LHCN-M2 (cell line): ENCODE measurements at places on chromosomes 6 and 20. TPM values are rescaled to one million over a fixed set of nuclear protein-coding genes. Genes with fewer than 3 reads are reported as not detected.

Gene RPN2
- 260 and 273 TPM in 2 replicates for total RNA-seq

Gene SEMG1
- total RNA-seq: not detected in 2 replicates

Gene CALHM4
- total RNA-seq: 0.26 and 1.3 TPM in 2 replicates

Gene ADGRF4
- total RNA-seq: under 0.01 and 0.13 TPM in 2 replicates

Gene CRISP2
- not detected in 2 replicates for total RNA-seq

Gene SYCP2L
- 0.06 TPM in 1 of 2 replicates, not detected in the other for total RNA-seq

Gene SIRPB2
- total RNA-seq: not detected in 2 replicates

Gene GNAS-AS1
- 0.11 TPM in 1 of 2 replicates, not detected in the other for total RNA-seq

Gene SLC44A4
- 0.06 TPM in 1 of 2 replicates, not detected in the other for total RNA-seq

Gene MOXD1
- 22.6 and 27.6 TPM in 2 replicates for total RNA-seq

- DNase-seq: no peak
Measured at GRCh38 chr6:162438980-162439379, 288.6 kb downstream of the PRKN start.

- DNase-seq: no peak
Measured at GRCh38 chr6:81900616-81901015, 148.1 kb upstream of the TENT5A start.

GRCh38 chr6:125974214-125974866 lies 12.0 kb upstream of the TRMT11 start:
- DNase-seq: peak; percentile 63

DNA sequence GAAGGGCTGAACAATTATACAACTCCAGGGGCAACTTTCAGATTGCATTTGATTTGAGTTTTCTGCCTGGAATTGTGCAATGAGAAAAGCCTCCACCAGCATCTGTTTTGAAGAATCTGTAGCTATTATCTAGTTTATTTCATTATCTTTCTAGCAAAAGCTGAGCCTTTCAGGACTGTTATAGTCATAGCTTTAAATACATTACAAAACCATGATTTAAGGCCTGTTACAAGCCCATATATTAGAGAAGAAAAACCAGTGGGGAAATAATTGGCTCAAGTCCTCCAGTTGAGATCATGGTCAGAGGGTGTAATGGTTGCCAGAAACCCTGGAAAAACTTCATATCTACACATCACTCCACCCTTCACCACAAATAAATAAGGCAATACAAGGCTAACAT lies 676.2 kb downstream of the HDGFL1 start:
- no peak for DNase-seq

DNA sequence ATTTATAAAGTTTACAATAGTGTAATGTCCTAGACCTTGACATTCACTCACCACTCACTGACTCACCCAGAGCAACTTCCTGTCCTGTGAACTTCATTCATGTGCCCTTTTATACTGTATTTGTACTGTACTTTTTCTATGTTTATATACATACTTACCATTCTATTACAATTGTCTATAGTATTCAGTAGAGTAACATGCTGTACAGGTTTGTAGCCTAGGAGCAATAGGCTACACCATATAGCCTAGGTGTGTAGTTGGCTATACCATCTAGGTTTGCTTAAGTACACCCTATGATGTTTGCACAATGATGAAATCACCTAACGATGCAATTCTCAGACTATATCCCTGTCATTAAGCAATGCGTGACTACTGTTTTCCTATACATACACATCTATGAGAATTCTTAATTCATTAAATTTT lies 17.5 kb downstream of the EDEM2 start:
- DNase-seq: no peak

DNA sequence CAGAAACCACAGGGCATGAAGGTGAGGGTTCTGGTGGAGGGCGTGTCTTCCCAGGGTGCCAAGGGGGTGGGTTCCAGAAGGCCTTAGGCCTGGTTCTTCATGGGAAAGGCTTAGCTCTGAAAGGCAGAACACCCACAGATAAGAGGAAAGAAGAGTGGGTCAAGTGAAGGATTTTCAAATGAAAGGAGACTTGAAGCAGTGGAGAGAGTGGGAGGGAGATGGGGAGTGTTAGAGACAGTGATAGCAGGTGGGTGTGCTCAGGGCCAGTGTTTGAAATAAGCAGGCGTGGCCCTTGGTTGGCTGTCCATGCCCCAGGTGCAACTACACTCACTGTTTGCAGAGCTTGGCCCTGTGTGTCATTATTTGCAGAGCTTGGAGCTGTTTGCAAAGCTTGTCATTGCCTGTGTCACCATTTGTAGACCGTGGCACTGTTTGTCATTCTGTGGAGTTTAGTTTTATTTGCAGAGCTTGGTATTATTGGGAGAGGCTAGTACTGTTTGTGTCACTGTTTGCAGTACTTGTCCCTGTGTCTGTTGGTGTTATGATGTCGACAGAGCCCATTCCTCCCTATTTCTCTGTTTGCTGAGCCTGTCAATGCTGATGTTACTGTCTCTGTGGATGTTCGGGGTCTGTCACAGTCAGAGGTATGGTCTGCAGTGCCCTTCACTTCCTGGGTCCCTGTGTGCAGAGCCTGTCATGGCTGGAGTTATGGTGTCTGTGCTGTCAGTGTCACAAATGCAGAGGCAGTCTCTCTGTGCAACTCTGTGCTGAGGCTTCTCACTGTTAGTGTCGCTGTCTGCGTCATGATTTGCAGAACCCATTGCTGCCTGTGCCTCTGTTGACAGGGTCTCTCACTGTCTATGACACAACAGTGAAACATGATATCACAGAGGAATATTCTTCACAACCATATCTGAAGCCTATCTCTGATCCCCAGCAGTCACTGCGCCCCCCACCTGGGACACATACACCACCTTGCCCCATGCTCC lies 127.7 kb upstream of the LRFN2 start:
- no peak for DNase-seq

- no peak for DNase-seq
Measured at GRCh38 chr6:10302566-10303235, 112.2 kb downstream of the TFAP2A start.

DNA sequence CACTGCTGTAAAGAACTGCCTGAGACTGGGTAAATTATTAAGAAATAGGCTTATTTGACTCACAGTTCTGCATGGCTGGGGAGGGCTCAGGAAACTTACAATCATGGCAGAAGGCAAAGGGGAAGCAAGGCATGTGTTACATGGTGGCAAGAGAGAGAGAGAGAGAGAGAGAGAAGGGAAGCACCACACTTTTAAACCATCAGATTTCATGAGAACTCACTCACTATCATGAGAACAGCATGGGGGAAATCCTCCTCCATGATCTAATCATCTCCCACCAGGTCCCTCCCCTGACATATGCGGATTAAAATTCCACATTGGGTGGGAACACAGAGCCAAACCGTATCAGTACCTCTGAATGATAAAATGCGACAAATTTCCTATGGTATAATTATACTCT lies 203.9 kb upstream of the MARCKS start:
- DNase-seq: no peak

DNA sequence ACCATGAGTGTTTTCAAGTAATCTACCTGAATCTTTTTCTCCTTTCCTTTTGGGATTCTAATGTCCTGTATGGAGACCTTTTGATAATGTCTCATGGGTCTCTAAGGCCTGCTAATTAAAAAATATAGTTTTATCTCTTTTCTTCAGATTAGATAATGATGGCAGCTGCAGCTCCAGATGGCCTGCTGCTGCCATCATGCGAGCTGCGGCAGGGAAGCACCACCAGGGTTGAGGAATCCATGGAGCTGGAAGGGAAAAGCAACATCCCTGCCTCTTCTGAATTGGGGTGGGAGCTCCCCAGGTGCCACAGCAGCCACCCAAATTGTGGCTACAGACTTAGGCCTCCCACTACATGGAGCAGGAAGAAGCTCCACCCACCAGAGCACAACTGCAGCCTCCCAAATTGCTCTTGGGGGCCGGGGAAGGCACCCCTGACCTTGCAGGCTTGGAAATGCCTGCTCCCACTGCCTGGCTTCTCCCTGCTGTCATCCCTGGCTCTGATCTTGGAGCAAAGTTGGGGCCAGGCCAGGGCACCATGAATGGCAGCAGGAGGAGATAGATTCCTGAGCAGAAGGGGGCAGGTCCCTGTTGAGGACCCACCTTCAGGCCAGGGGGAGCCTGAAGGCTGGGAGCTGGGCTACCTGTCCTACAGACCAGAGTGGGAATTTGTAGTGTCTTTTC lies 189.6 kb upstream of the MAN1A1 start:
- DNase-seq: no peak

GRCh38 chr6:37171970-37172812 lies 2.2 kb downstream of the PIM1 start:
- DNase-seq: peak; percentile 93

GRCh38 chr6:161401587-161402309 lies 127.9 kb upstream of the AGPAT4 start:
- no peak for DNase-seq

- peak; percentile 96 for DNase-seq
Measured at GRCh38 chr20:49230561-49231133, 11.4 kb downstream of the DDX27 start.

DNA sequence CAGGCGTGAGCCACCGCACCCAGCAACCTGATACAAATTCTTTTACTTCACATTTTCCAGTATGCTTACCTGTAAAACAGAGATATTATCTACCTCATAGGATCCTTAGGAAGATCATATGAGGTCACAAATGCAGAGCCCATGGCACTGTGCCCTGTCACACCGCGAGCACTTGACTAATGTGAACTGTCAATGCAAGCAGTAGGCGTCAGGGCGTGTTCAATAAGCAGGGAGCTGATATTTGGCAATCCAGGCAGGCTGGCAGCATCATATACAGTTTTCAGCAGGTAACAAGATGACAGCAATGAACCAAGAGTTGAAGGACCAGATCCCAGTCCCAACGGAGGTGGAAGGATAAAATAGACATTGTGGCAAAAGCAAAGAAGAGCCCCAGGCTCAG lies 14.6 kb upstream of the ARID1B start:
- no peak for DNase-seq

DNA sequence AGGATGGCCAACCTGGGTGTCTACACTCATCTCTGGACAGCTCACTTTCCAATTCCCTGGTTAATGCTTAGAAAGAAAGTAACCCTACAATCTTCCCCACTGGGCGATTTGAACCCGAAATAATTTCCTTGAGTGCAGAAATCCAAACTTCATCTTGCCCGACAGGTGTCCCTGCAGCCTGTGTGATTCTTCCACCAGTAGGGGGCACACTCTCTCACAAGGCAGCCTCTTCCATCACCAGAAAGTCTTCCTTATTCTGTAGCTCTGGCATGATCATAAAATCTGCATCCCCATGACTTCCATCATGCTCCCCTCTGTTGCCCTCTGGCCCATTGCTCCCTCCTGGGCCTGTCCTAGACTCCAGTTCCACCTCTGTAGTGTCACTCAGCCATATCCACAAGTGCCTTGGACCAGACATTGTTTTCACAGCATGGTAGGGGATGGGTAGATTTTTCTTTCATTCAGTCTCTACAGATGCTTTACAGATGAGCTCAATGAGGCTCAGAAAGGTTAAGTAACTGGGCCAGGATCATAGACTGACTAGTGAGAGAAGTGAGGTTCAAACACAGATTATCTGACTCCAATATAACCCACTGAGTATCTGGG lies 170.4 kb upstream of the SPTLC3 start:
- no peak for DNase-seq

DNA sequence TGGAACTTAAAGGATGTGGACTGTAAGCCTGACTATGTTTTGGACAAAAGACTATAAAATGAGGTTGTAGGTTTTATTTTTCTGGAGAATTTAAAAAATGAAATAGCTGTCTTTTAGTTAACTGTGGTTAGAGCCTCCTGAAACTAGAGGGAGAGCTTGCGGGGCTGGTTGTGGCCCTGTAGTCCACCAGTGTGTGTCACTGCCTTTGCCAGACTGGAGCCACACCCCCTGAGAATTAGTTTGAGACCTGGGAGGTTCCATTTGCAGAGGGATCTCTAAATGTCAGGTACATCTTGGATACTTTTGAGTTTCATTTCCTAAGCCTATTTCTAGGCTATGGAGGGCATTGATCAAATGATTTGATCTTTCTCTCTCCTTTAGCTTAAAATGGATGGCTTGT lies 20.8 kb downstream of the ZC2HC1B start:
- no peak for DNase-seq

DNA sequence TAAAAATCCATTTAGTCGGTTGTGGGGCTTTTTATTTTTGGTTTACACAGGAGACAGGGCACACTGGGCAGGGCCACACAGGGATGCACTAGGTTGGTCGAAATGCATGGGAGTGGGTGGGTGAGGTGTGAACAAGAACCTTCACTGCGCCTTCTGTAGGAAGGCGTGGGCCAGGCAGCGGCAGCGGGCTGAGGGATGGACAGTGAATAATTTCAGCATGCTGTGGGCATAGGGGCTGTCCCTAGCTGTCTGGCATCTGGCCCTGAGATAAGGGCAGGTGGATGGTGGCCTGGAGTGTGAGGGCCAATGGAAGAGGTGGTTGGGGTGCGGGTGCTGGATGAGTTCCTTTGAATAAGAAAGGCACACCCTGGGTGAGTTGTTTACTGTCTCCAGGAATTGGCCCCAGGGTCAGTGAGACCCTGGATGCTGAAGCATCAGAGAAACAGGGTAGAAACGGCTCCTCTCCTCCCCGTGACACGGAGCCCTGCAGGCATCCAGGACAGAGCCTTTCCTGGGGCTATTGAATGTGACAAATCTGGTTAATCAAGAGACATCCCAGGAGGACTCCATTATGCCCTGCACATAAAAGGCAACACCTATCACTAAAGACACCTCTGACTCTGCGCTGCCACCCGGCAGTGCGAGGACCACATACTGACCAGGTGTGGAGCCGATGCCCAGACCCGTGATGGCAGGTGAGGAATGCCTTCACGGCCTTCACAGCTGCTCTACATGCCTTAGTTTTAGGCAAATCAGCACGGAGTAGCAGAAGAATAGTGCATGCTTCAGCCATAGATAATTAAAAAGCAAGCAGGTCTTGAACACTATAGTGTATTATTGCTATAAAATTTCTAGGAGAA lies 123.0 kb upstream of the SNX9 start:
- no peak for DNase-seq

DNA sequence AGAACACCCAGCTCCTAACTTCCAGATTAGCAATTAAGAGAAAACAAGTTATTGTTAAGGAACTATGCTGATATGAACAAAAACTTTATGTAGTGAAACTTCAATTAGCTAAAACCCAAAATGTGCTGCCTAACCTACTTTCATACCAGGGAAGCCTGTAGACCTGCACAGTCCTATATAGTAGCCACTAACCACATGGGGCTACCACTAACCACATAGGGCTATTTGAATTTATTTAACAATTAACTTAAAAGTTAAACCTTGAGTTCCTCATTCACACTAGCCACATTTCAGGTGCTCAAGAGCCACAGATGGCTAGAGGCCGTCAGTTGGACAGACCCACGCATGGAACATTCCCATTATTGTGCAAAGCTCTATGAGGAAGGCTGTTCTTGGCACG lies 72.4 kb upstream of the LAMP5 start:
- DNase-seq: no peak
